ENCODE measurements at places on chromosomes 6 and 20. TPM values are rescaled to one million over a fixed set of nuclear protein-coding genes. Genes with fewer than 3 reads are reported as not detected.

The NINL gene
- 8.4 TPM for total RNA-seq

The PLTP gene
- total RNA-seq, result 64.0 TPM

The BMP2 gene
- 3.1 TPM for total RNA-seq

The AKAP7 gene
- total RNA-seq, result 38.4 TPM

The C6orf52 gene
- 1.2 TPM for total RNA-seq

The FAM184A gene
- 20.0 TPM for total RNA-seq
